ENCODE measurements at places on chromosomes 4 and X. TPM values are rescaled to one million over a fixed set of nuclear protein-coding genes. Genes with fewer than 3 reads are reported as not detected.

GRCh38 chr4:83757121-83757621 lies 221.3 kb downstream of the GPAT3 start:
- no peak overlapping the region for H3K27ac ChIP-seq
- H3K36me3 ChIP-seq: no peaks in the 10 kb centered on the region
- no peaks in the 10 kb centered on the region for H3K4me1 ChIP-seq

GRCh38 chrX:88425739-88426138 lies 321.3 kb upstream of the CPXCR1 start:
- H3K27ac ChIP-seq: no peak overlapping the region
- no peaks in the 10 kb centered on the region for H3K36me3 ChIP-seq
- no peaks in the 10 kb centered on the region for H3K4me1 ChIP-seq
- H3K27me3 ChIP-seq: no peaks in the 10 kb centered on the region
- DNase-seq: no peak
- H3K4me3 ChIP-seq: no peak overlapping the region

The FAM9B gene
- total RNA-seq: 0.05 TPM

- no peak for DNase-seq
- no peak overlapping the region for H3K4me3 ChIP-seq
- no peaks in the 10 kb centered on the region for H3K27me3 ChIP-seq
- peaks cover 1% of the 10 kb centered on the region for H3K36me3 ChIP-seq
These were observed 5.5 kb upstream of the ING2 start for GRCh38 chr4:183499389-183499788.

- H3K36me3 ChIP-seq: no peaks in the 10 kb centered on the region
- no peak overlapping the region for H3K27ac ChIP-seq
- no peak overlapping the region for H3K4me3 ChIP-seq
- DNase-seq: no peak
- H3K27me3 ChIP-seq: no peaks in the 10 kb centered on the region
- peaks cover 31% of the 10 kb centered on the region for H3K4me1 ChIP-seq
These were observed 61.7 kb downstream of the MAML3 start for GRCh38 chr4:140092094-140092851.

DNA sequence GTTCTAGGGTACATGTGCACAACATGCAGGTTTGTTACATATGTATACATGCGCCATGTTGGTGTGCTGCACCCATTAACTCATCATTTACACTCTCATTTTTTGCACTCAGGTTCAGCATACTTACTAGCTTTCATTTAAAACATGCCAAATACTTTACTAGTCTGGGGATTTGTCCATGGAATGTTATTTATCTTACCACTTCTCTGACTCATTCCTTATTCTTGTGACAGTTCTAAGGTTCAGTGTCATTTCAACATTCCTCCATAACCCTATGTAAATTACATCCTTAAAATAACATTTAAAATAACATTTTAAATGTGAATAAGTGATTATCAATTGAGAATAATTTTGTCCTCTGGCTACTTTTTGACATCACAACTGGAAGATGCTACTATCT lies 19.5 kb upstream of the SYTL5 start:
- H3K27ac ChIP-seq: no peak overlapping the region
- H3K36me3 ChIP-seq: no peaks in the 10 kb centered on the region

- no peaks in the 10 kb centered on the region for H3K4me1 ChIP-seq
- no peaks in the 10 kb centered on the region for H3K36me3 ChIP-seq
- H3K4me3 ChIP-seq: no peak overlapping the region
- no peak overlapping the region for H3K27ac ChIP-seq
- H3K27me3 ChIP-seq: no peaks in the 10 kb centered on the region
- no peak for DNase-seq
These were observed 15.7 kb upstream of the AP1S2 start for GRCh38 chrX:15870310-15870709.

- no peak for DNase-seq
- no peaks in the 10 kb centered on the region for H3K36me3 ChIP-seq
- no peaks in the 10 kb centered on the region for H3K27me3 ChIP-seq
- H3K27ac ChIP-seq: no peak overlapping the region
- no peak overlapping the region for H3K4me3 ChIP-seq
These were observed 182.6 kb downstream of the ATOH1 start for GRCh38 chr4:94011190-94011589.

The TMEM271 gene
- 0.05 TPM for total RNA-seq

The VBP1 gene
- 82.3 TPM for total RNA-seq

The SHROOM4 gene
- total RNA-seq: 0.94 TPM
